Psoas muscle (tissue), 8 donors: ENCODE measurements at places on chromosomes 7 and 10. TPM values are rescaled to one million over a fixed set of nuclear protein-coding genes. Genes with fewer than 3 reads are reported as not detected.

DNA sequence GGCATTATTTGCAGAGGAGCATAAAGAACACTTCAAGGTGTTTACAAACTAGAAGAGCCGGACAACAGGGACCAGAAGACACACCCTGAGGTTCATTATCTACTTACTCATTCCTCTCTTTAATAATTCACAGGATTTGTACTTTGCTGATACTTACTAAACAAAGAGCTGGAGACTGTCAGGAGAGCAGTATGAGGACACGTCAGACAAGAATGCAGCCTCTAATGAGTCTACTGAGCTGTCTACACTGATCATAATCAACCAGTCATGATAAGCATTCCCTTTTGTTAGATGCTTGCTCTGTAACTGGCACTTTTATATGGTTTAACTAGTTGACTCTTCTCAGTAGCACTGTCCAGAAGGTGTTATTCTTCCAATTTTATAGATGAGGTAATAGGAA, 243.3 kb upstream of the CDC14C start:
- no peak for DNase-seq

The CHST15 gene
- total RNA-seq: 3.6 TPM

The ZNF316 gene
- total RNA-seq: 16.8 TPM

DNA sequence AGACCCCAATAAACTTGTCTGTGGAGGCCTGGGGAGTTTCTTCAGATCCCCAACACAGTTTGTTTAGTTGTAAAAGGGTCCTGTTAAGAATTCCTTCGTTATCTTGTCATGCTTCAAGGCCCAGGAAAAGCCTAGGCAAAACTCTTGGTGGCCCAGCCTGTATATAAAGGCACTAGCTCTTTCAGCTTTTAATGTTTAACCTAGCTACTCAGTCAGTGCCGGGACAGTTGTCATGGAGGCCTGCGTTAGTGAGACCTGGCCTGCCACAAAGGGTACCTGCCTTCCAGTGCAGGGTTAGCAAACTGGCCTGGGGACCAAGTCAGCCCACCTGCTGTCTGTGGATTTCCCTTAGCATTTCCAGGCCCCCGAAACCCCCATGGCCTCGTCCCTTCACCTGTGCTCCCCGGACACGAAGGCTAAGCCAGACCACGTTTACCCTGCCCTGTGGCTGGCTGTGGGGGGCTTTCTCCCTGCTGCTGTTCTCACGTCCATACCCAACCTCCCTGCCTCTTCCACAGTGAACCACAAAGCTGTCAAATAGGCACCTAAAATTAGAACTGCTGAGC, 96.9 kb upstream of the PPP2R2D start:
- DNase-seq: no peak

The TBXAS1 gene
- 2.7 TPM for total RNA-seq

The GBX1 gene
- total RNA-seq: 1.9 TPM

DNA sequence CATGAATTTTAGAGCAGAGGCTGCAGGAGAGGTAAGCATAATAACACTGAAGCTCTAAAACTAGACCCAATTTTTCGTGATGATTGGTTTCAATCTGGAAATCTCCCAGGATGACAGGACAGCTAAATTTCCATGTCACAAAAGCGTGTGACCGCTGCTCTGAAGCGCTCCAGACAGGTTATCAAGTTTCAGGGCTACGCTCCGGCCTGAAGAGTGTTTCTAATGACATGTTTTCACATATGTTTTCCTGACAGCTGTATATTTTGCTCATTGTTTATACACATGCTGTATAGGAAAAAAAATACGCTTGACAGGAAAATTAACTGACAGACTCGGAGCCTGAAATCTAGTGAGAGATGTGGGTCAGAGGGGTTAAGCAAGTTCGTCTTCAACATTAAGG, 219.8 kb upstream of the BMPER start:
- no peak for DNase-seq

The EBF3 gene
- total RNA-seq: 6.6 TPM

- no peak for DNase-seq
Measured at GRCh38 chr7:90582164-90582563, 14.0 kb upstream of the CDK14 start.

The DEPP1 gene
- 37.4 TPM for total RNA-seq

- DNase-seq: no peak
Measured at GRCh38 chr7:141954334-141954733, 7.6 kb upstream of the CLEC5A start.

- no peak for DNase-seq
Measured at GRCh38 chr10:86401588-86402282, 35.1 kb upstream of the GRID1 start.

GRCh38 chr7:41046221-41046761, 656.6 kb downstream of the INHBA start:
- DNase-seq: no peak

GRCh38 chr7:128053023-128053422, 21.8 kb upstream of the LRRC4 start:
- no peak for DNase-seq

DNA sequence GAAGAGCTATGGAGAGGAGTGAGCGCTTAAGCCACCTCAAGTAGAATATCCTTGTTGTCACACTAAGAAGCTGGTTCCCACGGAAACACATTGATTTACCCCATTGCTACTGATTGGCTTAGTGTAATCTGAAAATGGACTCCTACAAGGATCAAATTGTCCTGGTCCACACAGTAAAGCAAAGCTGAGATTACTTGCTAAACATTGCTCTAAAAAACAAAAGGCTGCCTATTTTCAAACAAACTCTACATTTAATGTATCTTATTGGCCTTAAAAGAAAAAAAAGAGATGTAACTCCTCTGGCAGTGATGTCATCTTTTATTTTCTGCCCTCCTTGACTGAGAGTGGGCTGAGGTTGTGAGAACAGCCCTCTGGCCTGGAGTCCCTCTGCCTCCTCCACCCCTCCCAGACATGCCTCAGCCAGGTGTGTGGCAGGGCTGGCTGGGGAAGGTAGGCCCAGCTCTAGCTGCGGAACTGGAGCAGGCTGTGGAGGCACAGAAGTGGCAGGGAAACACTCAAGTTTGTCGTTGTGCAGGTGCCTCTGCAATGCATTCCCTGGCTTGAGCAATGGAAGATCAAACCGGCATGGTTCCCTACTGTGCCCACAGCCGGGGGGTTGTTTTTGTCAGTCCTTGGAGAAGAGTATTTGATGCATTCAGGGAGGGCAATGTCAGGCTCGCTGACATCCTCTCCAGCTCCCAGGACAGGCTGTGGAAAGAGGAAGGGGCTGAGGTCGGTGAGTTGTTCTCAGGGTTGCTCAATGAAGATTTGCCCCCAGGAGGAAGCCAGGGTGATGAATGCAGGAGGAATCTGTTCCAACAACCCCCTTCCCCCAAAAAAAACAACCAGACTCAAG, 9.1 kb downstream of the KLF6 start:
- DNase-seq: no peak

GRCh38 chr10:52742731-52743130, 29.9 kb downstream of the MBL2 start:
- DNase-seq: no peak

DNA sequence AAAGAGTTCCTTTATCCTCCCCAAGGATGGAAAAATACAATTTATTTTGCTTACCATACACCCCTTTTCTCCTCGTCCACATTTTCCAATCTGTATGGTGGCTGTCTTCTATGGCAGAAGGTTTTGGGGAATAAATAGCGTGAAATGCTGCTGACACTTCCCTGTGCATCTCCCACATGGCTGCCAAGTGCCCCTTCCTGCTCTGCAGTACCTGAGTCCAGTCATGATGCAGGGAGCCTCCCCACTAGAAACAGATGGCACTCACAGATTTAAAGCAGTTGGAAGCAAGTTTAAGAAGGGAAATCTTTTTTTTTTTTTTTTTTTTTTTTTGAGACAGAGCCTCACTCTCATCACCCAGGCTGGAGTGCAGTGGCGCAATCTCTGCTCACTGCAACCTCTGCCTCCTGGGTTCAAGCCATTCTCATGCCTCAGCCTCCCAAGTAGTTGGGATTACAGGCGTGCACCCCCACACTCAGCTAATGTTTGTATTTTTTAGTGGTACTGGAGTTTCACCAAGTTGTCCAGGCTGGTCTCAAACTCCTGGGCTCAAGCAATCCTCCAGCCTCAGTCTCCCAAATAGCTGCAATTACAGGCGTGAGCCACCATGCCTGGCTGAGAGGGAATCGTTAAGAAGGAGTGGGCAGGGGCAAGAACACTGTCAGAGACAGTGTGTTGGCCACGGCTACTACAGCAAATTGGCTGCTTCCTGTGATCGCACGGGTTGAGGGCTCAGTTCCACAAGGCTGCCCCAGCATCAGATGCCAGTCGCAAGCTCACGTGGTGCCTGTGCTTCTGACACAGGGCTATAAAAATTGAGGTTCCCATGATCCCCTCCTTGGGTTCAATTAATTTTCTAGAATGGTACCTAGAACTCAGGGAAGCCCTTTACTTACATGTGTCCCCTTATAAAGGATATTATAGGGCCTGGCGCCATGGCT, 5.3 kb upstream of the PILRA start:
- no peak for DNase-seq

DNA sequence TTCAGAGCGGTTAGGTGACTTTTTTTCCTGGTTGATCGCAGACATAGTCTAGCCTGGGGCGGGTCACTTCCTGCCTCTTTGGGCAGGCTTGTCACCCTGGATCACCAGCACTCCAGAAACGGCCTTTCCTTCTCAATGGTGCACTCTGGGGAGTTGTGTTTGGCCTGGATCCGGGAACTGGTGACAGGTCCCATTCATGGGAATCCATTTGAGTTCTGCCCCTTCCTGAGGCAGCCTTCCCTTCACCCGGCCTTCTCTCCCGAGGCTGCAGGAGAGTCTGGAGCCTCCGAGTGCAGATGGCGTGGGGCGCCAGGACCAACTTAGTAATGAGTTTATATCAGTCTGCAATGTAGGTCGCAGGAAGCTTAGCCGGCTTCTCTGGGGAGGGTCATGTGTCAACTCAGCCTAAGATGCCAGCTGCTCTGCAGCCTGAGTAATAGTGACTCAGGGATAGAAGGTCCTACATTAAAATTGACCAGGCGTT, 54.2 kb downstream of the TACR2 start:
- DNase-seq: peak; percentile 81

The TAS2R4 gene
- 0.15 TPM for total RNA-seq

The DIP2C gene
- 25.0 TPM for total RNA-seq

GRCh38 chr10:21449288-21449966, 76.1 kb downstream of the SKIDA1 start:
- no peak for DNase-seq

The CSTF2T gene
- 20.1 TPM for total RNA-seq

The PVRIG gene
- total RNA-seq: not detected

GRCh38 chr7:46741938-46742540, 821.0 kb upstream of the IGFBP3 start:
- DNase-seq: no peak

- DNase-seq: no peak
Measured at GRCh38 chr10:58384095-58384494, 1.1 kb upstream of the TFAM start.

The C7orf33 gene
- not detected for total RNA-seq

The RBP3 gene
- not detected for total RNA-seq

GRCh38 chr10:44703241-44704155, 207.6 kb upstream of the TMEM72 start:
- no peak for DNase-seq

GRCh38 chr10:131271195-131271880, 40.2 kb downstream of the TCERG1L start:
- no peak for DNase-seq

DNA sequence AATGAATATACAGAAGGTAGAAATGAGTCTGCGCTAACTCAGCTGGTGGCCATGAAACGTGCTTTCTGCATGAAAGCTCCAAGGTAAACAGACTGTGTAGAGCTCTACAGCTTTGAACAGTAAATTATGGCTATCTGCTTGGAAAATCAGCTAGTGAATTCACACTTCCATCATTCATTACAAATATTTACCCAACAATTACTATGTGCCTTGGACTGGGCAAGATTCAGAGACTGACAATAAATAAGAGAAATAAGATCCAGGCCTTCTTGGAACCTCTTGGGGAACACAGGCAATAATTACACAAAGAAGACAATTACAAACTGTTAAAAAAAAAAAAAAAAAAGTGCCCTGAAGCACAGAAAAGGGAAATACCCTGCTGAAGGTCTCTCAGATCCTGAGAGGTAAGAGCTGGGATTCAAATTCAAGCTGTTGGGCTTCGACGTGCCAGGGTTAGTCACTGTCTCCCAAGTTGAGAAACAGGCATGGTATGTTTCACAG, 15.8 kb downstream of the TSPAN12 start:
- no peak for DNase-seq

The PDE6C gene
- total RNA-seq: not detected

DNA sequence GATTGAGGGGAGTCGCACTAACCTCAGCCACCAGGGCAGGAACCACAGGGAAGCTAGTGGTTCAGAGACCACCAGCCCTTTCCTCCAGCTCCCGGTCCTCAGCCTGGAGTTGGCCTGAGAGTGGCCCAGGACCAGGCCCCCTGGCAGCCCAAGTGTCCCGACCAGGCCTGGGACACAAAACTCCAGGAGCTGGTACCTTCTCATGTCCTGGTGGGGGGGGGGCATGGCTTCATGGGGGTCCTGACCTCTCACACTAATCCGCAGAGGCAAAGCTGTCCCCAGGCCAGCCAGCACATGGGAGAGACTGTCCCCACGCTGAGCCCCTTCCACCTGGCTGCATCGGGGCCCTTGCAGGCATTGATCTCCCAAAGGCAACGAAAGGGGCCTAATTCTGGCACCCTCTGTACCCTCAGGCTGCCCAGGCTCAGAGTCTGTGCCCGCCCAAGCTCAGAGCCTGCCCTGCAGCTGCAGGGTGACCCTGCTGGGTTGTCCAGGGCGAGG, 28.2 kb downstream of the GPRIN2 start:
- DNase-seq: peak; percentile 49
